ENCODE measurements at places on chromosomes 16 and 17.

GRCh38 chr17:28925912-28926365 lies 23.1 kb upstream of the DHRS13 start:
- DNase-seq: no peak
- no peaks in the 10 kb centered on the region for H3K36me3 ChIP-seq
- peaks cover 5% of the 10 kb centered on the region for H3K4me1 ChIP-seq
- no peak overlapping the region for H3K4me3 ChIP-seq
- no peaks in the 10 kb centered on the region for H3K27me3 ChIP-seq

DNA sequence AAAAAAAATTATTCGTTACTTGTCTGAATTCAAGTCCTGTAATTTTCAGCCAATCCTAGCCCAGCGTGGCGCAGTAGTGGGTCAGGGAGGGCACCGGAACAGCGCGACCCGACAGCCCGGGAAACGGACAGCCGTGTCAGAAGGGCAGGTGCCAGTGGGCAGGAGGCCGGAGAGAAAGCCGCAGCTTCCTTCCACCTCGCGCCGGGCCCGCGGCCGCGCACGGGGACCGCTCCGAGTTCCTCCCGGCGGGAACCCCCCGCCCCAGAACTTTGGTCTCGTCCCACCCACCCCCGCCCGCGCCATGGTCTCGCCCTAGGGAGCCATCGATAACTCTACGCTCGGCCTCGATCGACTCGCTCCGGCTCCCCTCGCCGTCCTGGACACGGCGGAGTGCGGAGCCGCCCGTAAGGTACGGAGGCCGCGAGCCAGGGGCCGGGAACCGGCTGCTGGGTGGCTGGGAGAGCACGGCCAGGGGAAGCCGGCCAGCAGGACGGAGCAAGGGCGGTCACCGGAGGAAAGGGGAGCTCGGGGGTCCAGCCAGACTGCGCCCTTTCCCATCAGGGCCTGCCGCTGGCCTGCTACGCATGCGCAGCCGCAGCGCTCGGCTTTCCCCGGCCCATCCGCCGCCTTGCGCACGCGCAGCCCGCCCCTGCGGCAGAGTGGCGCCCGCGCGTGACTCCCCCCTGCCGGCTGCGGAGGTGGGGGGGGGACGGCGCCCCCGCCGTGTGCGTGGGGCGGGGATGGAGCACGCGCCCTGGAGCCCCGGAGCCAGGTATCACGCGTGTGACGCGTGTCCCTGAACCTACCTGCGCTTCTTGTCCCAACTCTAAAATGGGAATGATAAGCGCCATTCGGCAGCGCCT lies at the start of gene MLST8:
TSS of gene MLST8 (plus strand) at position 351 of the 863 bp plus-strand sequence. CDS start 632 bp downstream, outside the sequence.
- H3K27ac ChIP-seq: peak within 1 kb of the TSS; percentile 91
- H3K4me3 ChIP-seq: peak within 1 kb of the TSS; percentile 87
- peaks cover 2% of the 10 kb centered on the region for H3K36me3 ChIP-seq
- peaks cover 8% of the 10 kb centered on the region for H3K4me1 ChIP-seq
- peaks cover 15% of the 10 kb centered on the region for H3K27me3 ChIP-seq

GRCh38 chr17:50787106-50787505 lies 19.8 kb upstream of the ANKRD40CL start:
- peaks cover 4% of the 10 kb centered on the region for H3K27me3 ChIP-seq
- H3K36me3 ChIP-seq: no peaks in the 10 kb centered on the region
- peaks cover 10% of the 10 kb centered on the region for H3K4me1 ChIP-seq
- no peak overlapping the region for H3K4me3 ChIP-seq

GRCh38 chr16:23739516-23739915 lies 15.3 kb upstream of the CHP2 start:
- no peak for DNase-seq
- no peaks in the 10 kb centered on the region for H3K27me3 ChIP-seq
- H3K27ac ChIP-seq: no peak overlapping the region
- H3K36me3 ChIP-seq: no peaks in the 10 kb centered on the region

GRCh38 chr17:8272421-8272820 lies 16.0 kb upstream of the RANGRF start:
- no peak overlapping the region for H3K4me3 ChIP-seq
- H3K27me3 ChIP-seq: peaks cover 12% of the 10 kb centered on the region
- H3K4me1 ChIP-seq: peaks cover 29% of the 10 kb centered on the region
- no peaks in the 10 kb centered on the region for H3K36me3 ChIP-seq

GRCh38 chr16:83109490-83110125 lies 482.8 kb downstream of the CDH13 start:
- no peak for DNase-seq
- no peak overlapping the region for H3K4me3 ChIP-seq
- peaks cover 4% of the 10 kb centered on the region for H3K36me3 ChIP-seq
- peaks cover 3% of the 10 kb centered on the region for H3K27me3 ChIP-seq

GRCh38 chr17:18319604-18320256 lies 4.6 kb downstream of the SMCR8 start:
- peak overlapping the region; percentile 38 for H3K4me3 ChIP-seq
- H3K36me3 ChIP-seq: no peaks in the 10 kb centered on the region
- no peak overlapping the region for H3K27ac ChIP-seq
- DNase-seq: peak; percentile 70
- peaks cover 16% of the 10 kb centered on the region for H3K4me1 ChIP-seq

DNA sequence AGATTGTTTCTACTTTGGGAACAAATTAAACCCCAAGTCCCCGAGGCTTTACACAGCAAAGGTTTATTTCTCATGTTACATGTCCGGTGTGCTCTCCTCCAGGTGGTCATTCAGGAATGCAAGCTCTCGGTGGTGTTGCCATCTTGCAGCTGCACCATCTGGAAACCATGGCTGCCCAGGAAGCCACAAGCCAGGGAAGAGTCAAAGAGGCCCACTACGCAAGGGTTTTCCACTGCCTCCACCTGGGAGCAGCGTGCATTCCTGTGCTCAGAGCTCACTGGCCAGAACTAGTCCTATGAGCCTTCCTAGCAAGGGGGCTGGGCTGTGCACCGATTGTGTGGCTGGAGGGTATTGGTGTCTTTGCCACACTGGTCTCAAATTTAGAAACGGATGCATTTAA lies 128.8 kb upstream of the FOXF1 start:
- H3K27me3 ChIP-seq: peaks cover 4% of the 10 kb centered on the region
- DNase-seq: no peak
- H3K4me3 ChIP-seq: no peak overlapping the region
- H3K27ac ChIP-seq: no peak overlapping the region
- no peaks in the 10 kb centered on the region for H3K36me3 ChIP-seq

- peaks cover 4% of the 10 kb centered on the region for H3K27me3 ChIP-seq
- DNase-seq: no peak
- H3K27ac ChIP-seq: peak overlapping the region; percentile 97
- no peaks in the 10 kb centered on the region for H3K36me3 ChIP-seq
- peak overlapping the region; percentile 80 for H3K4me3 ChIP-seq
- peaks cover 57% of the 10 kb centered on the region for H3K4me1 ChIP-seq
Observed at GRCh38 chr16:85279825-85280545, 167.7 kb upstream of the CIBAR2 start.

- no peaks in the 10 kb centered on the region for H3K27me3 ChIP-seq
- H3K4me1 ChIP-seq: peaks cover 1% of the 10 kb centered on the region
- no peak overlapping the region for H3K4me3 ChIP-seq
- no peak for DNase-seq
- no peaks in the 10 kb centered on the region for H3K36me3 ChIP-seq
Observed at GRCh38 chr17:71315568-71315967, 805.3 kb upstream of the SOX9 start.

DNA sequence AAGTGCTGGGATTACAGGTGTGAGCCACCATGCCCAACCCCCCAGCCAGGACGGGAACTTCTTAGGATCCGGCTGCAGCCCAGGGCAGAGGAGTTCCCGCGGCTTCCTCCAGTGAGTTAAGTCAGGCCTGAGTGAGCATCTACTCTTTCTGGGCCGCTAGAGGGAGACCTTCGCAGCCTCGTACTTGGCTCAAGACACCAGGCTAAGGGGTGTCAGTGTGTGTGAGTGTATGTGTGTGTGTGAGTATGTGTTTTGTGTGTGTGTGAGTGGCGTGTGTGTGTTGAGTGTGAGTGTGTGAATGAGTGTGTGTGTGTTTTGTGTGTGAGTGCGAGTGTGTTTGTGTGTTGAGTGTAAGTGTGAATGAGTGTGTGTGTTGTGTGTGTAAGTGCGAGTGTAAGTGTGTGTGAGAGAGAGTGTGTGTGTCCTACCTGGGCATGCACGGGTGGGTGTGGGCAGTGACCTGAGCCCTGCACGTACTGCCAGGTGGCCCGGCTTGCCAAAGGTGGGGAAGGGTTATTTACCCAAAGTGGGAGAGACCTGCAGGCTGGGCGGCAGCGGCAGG lies 58.5 kb downstream of the TMEM235 start:
- no peak overlapping the region for H3K27ac ChIP-seq
- H3K36me3 ChIP-seq: no peaks in the 10 kb centered on the region
- peak; percentile 71 for DNase-seq
- no peak overlapping the region for H3K4me3 ChIP-seq
- peaks cover 3% of the 10 kb centered on the region for H3K4me1 ChIP-seq

- peaks cover 6% of the 10 kb centered on the region for H3K27me3 ChIP-seq
- no peak for DNase-seq
- no peaks in the 10 kb centered on the region for H3K4me1 ChIP-seq
- H3K36me3 ChIP-seq: no peaks in the 10 kb centered on the region
- no peak overlapping the region for H3K27ac ChIP-seq
Observed at GRCh38 chr16:25020112-25020631, 5.0 kb upstream of the ARHGAP17 start.

GRCh38 chr16:3717235-3718018 lies at the start of gene TRAP1:
TSS of gene TRAP1 (minus strand) at chr16:3717524. CDS start at chr16:3717508, 16 bp downstream.
- H3K36me3 ChIP-seq: no peaks in the 10 kb centered on the region
- DNase-seq: peak; percentile 92
- peak within 1 kb of the TSS; percentile 87 for H3K4me3 ChIP-seq
- peaks cover 10% of the 10 kb centered on the region for H3K4me1 ChIP-seq

DNA sequence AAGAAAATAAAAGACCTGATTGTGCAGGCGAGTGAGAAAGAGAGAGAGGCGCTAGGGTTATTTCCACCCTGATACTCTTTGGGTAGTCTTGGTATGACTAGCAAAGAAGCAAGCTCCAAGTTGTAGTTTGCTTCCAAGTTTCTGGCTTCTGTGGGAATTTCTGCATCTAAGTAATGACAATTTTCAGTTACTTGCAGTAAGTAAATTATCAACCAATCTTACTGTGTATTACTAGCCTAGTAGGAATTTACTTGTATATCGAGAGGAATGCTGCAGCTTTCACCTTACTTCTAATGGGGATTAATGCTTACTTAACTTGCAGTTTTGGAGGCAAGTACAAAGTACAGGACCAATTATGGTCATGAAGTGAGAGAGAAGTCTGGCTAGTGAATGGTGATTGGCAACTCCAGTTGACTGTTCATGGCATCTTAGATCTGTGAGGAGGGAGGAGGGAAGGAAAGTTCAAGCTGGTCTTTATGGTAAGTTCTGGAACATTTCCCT lies 31.9 kb downstream of the TENT4B start:
- peaks cover 2% of the 10 kb centered on the region for H3K4me1 ChIP-seq
- H3K4me3 ChIP-seq: no peak overlapping the region
- DNase-seq: no peak
- no peak overlapping the region for H3K27ac ChIP-seq

DNA sequence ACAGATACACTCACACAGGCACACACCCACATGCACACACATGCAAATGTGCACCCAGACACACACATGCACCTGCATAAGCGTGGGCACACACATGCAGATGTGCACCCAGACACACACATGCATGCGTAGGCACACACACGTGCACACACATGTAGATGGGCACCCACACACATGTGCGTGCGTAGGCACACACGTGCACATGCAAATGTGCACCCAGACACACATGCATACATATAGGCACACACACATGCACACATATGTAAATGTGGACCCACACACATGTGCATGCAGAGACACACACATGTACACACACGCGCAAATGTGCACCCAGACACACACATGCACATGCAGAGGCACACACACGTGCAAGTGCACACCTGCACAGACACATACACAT lies 60.3 kb downstream of the MRM1 start:
- no peak for DNase-seq
- peaks cover 26% of the 10 kb centered on the region for H3K27me3 ChIP-seq
- no peak overlapping the region for H3K27ac ChIP-seq
- H3K4me1 ChIP-seq: peaks cover 1% of the 10 kb centered on the region

- H3K4me3 ChIP-seq: no peak overlapping the region
- no peak for DNase-seq
- no peaks in the 10 kb centered on the region for H3K27me3 ChIP-seq
- no peaks in the 10 kb centered on the region for H3K36me3 ChIP-seq
Observed at GRCh38 chr17:34710226-34710625, 130.8 kb downstream of the TMEM132E start.

DNA sequence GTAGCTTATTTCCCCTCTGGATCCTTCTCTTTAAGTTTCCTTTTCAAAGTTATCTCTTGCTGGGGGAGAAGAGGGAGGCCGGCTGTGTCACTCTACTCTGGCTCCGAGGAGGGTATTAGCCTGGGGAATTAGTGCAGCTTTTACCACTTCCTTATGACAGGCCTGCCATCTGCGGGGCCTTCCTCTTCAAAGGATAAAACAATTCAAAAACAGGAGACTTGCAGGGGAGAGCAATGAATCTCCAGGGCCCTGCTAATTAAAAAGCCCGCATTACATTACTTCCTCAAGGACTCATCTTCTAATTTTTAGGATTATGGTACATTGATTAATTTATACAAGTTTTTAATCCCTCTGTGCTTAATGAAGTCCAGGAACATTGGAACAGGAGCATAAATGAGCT lies 190.9 kb upstream of the CDH5 start:
- peaks cover 4% of the 10 kb centered on the region for H3K36me3 ChIP-seq
- H3K27me3 ChIP-seq: peaks cover 2% of the 10 kb centered on the region
- no peak overlapping the region for H3K4me3 ChIP-seq
- no peak for DNase-seq

DNA sequence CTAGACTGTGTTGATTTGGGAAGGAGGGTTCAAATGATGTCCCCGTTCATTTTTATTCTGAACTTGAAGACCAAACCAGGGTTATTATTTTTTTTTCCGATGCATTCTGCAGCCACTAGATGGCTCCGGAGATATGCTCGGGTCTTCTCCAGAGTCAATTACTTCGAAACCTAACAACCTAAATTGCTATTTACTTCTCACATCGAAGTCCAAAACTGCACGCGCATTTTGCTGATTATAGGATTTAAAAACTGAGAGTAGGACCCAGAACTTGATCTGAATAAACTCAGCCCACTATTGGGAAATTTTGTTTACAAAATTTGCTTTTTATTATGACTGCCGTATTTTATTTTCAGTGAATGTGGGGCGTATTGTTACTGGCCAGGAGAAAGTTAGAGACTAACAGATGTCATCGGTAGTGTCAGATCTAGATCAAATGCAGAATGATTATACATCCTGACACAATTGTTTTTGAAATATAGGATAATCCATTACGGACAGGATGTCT lies 263.8 kb downstream of the HS3ST3A1 start:
- H3K4me1 ChIP-seq: peaks cover 8% of the 10 kb centered on the region
- H3K27me3 ChIP-seq: no peaks in the 10 kb centered on the region
- H3K27ac ChIP-seq: no peak overlapping the region
- DNase-seq: no peak

GRCh38 chr16:546909-547770 lies 13.1 kb upstream of the PRR35 start:
- no peak overlapping the region for H3K27ac ChIP-seq
- H3K36me3 ChIP-seq: no peaks in the 10 kb centered on the region
- peak; percentile 75 for DNase-seq

GRCh38 chr16:56947604-56947995 lies 14.2 kb upstream of the CETP start:
- H3K4me1 ChIP-seq: no peaks in the 10 kb centered on the region
- H3K27me3 ChIP-seq: peaks cover 4% of the 10 kb centered on the region
